ENCODE measurements at places on chromosomes 5 and 9.

GRCh38 chr9:90915693-90916092, 114.1 kb downstream of the SYK start:
- DNase-seq = no peak

DNA sequence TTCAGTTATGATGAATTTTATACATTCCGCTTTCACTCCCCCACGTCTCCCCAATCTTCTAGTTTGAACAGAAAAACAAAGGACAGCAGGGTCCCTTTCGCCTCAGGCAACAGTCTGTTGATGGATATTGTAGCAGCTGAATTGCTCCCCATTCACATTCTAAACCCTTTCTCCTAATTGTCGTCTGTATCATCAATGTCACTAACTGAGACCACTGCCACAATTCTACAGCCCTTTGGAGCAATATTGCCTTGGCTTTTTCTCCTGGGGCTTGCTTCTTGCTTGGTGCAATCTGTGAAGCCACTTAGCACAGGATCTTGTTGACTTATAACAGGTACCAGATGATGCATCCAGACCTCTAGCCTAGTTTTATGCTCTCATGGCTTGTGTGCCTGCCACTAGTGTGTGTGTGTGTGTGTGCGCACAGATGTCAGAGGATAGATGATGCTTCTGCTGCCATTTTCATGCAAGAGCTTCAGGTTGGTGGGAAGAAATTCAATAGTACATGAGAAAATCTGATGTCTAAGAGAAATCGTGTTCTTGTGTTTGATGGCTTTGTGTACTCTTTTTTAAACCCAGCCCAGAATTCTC, 195.2 kb upstream of the ISL1 start:
- no peak for DNase-seq

DNA sequence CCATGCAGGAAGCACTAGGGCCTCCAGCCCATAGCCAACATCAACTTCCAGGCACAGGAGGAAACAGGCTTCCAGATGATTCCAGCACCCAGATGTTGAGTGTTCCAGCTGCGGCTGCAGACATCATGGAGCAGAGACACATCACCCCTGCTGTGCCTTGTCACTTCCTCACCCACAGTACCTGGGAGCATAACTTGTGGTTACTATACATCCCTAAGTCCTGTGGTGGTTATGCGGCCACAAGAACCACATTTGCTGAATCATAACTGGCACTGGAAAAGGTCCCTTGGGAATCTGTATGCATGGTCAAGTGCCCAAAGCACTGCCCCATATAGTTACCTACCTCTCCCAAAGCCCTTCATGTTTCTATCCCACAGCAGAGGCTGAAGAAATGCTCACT, 56.6 kb downstream of the WHRN start:
- DNase-seq = no peak

DNA sequence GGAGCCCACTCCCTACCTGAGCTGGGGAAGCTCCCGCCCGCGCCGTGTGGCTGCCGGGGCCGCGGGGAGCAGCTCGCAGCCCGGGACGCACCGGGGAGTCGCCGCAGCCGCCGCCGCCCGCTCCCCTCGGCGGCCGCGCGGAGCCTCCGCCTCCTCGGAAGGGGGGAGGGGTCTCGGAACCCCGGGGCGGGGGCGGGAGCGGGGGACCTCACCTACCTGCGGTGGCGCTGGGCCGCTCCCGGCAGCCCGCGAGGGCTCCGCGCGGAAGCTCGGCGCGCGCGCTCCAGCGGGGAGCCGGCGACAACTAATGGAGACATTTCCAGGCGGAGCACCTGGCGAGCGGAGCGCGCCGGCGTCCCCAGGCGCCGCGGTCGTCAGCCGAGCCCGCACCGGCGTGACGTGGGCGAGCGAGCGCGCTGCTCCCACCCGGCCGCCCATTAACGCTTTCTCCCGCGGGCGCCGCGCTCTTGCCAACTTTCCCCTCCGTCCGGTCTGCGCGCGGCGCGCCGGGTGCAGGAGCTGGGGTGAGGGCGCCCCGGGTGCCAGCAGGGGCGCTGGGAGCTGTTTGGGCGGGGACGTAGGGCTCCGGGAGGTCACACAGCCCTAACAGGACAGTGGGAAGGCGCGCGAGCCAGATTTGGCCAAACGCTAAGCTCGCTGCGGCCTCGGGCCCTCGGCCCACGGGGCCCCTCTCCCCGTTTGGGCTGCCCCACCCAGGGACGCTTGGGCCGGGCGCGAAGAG, 4.3 kb upstream of the IRX4 start:
- DNase-seq = no peak

DNA sequence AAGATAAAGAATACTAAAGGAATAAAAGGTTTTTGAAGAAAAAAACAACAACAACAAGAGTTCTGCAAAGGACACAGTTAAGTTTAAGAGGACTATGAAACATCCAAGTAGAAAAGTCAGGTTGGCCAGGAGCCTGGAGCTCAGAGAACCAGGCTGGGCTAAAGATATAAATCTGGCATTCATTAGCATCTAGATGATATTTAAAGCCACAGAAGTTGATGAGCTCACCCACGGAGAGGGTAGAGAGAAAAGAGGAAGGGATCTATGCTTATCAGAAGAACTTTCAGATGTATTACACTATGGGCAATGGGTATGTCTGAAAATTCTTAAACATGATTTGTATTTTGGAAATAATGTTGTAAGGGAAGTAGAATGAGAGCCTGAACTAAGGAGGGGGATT, 9.9 kb downstream of the MIER3 start:
- DNase-seq = no peak

- DNase-seq = no peak
These were observed 2.0 kb downstream of the ASTN2 start for GRCh38 chr9:117412841-117413240.

GRCh38 chr9:136804509-136805206, 3.1 kb upstream of the RABL6 start:
- no peak for DNase-seq

- no peak for DNase-seq
These were observed 52.5 kb upstream of the CDKN2AIPNL start for GRCh38 chr5:134463991-134464760.

- DNase-seq = no peak
These were observed 392.3 kb upstream of the MEF2C start for GRCh38 chr5:89275066-89275855.

- DNase-seq = no peak
These were observed 17.7 kb downstream of the IL31RA start for GRCh38 chr5:55868846-55869245.

DNA sequence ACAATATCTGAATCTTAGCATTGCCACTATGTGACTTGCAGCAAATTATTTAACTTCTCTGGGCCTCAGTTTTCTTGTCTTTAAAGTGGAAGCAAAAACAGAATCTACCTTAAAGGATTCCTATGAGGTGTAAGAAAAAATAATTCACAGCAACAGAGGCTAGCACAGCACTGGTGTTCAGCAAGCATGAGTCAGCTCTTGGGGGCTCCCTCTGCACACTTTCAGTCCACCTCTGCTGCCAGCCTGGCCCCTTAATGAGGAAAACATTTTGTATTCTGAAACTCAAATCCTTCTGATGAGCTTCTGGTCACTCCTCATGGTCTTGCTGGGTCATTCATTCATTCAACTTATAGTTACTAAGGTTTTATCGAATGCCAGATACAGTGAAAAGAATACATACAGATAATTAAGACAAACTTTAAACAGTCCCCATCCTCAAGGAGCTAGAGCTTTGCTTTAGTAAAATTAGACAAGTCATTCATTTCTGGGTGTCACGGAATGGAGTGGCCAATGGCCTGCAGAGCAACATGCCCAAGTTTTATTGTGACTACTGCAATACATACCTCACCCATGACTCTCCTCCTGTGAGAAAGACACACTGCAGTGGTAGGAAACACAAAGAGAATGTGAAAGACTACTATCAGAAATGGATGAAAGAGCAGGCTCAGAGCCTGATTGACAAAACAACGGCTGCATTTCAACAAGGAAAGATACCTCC, 26.8 kb upstream of the IQGAP2 start:
- no peak for DNase-seq

DNA sequence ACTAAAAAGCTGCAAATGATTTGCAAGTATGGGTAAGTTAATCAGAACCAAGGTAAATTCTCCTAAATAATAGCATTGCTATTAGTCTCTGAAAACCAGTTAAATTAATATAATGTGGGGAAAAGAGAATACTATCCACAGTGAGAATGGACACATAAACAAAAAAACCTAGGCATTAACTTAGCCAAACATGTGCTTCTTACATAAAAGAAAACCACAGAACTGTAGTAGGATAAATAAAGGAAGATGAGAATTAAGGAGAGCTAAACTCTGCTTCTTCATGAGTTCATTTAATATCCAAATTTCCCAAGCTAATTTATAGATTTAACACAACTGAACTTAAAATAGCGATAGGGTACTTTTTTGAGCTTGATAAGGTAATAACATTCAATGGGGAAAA, 31.8 kb downstream of the ABCA1 start:
- no peak for DNase-seq

- no peak for DNase-seq
These were observed 198.9 kb downstream of the TAF11L14 start for GRCh38 chr5:17832949-17833745.

GRCh38 chr5:17487174-17487512, 10.9 kb upstream of the TAF11L2 start:
- DNase-seq = no peak

All from omental fat pad (tissue), 4 donors.